Occipital lobe (tissue), 3 donors: ENCODE measurements at places on chromosomes 4 and X.

DNA sequence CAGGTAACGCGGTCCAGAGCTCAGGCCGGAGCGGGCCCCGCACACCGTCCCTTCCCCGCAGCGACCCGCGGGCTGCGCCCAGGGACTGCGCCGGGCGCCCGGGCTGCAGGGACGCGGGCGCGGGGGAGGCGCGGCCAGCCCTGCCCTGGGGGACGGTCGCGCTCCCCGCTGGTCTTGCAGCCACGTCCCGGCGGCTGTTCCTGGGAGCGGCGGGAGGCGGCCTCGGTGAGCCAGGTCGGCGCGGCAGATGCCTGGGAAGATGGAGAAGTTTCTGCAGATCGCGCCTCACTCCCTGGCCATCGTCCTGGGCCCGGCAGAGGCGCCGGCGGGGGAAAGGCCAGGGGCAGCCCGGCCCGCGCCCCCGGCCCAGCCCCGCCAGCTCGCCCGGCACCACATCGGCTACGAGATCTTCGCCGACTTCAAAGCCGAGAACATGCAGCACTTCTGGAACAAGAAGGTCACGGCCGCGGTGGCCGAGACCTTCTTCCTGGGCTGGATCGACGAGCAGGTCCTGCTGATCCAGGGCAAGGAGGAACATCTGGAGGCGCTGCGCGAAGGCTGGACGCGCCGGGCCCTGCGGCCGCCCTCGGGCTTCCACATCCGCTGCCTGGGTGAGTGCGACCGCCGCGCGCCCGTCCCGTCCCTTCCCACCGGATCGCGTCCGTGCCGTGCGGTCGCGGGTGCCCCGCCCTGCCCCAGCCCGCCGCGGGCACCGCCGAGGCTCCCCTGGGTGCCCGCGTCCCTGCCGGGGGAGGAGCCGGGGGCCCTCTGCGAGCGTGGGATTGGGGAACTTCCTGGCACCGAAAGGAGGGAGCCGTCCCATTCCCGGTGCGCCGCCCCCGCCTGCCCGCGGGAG, 107.4 kb upstream of the STOX2 start:
- no peak for DNase-seq

DNA sequence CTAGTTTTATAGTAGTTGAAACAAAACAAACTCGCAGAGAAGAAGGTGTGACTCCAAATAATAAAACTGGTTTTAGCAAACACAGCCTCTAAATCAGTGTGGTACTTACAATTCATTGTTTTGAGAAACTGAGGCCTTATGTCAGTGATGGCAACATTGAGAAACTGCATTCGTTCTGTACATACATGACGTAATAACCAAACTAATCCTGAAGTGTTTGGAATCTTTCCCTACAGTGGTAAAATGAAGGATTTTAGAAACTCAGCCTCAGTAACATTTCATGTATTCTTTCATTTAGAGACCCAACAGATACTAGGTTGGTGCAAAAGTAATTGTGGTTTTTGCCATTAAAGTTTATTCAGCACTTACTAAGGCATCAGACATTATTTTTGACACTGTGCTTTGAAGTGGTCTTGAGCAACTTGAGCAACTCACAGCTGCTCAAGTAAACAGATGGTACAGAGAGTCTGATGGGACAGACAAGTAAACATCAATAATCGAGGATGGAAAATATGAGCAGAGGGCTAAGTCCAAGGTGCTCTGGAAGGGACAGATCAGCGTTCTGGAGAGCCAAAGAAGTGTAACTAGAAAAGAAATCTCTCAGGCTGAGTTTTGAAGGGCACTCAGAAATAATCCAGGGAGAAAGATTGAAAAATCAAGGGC, 390.8 kb upstream of the BOD1L1 start:
- no peak for DNase-seq

DNA sequence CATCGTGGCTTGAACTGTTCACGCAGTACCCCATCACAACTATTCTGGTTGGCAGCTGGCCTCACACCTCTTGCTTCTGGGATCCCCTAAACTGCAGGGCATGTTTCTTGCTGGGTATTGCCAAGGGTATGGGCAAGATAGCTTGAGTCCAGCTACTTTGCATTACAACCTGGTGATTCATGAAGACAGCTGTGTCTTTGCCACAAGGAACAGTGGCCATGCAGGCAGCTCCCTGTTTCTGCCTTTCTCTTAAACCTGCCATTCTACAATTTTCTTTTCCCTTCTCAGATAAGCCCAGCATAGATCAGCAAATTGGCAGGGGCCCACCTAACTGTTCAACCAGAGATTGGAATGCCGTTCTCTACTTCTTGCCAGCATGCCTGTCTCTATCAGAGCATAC, 42.8 kb downstream of the TENM3 start:
- no peak for DNase-seq

GRCh38 chrX:103733017-103733416, 22.3 kb downstream of the TMEM31 start:
- no peak for DNase-seq
